ENCODE measurements at places on chromosomes 4 and X. TPM values are rescaled to one million over a fixed set of nuclear protein-coding genes. Genes with fewer than 3 reads are reported as not detected.

DNA sequence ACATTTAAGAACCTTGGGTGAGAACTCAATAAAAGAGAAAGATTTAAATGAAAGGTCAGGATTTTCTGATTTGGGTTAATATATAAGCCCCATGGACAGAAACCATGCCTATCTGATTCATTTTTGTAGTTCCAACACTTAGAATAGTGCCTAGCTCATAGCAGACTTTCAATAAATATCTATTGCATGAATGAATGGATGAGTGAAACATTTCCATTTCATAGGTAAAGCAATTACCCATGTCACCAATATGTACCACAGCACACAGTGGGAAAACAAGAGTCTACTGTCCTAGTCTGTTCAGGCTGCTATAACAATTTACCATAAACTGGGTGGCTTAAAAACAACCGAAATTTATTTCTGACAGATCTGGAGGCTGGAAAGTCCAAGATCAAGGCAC lies 63.9 kb upstream of the PTPN13 start:
- no peak for DNase-seq

The IL2RG gene
- 2.6 TPM for total RNA-seq

The PLP1 gene
- total RNA-seq, result 16.0 TPM

DNA sequence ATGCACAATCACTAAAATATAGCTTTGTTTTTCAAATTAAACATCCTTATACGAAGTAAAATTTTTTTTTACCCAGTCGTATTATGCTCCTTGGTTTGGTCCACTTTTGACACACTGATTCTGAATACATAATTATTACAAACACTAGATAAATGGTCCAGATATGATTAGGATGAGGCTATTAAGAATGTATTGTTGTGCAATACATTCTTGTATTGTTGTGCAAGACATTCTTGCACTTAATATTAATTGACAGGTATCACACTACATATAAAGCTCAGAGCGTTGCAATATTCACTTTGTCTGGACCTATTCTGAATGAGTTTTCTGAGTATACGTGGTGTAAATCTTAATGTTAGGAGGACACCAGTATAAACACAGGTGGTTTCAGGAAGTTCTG lies 464.0 kb downstream of the CFAP47 start:
- no peak for DNase-seq

The C4orf51 gene
- not detected for total RNA-seq

The HELT gene
- not detected for total RNA-seq

- DNase-seq, result no peak
Measured at GRCh38 chrX:71659959-71660358, 7.4 kb upstream of the LOC101059915 start.

The SMARCA1 gene
- 30.9 TPM for total RNA-seq

GRCh38 chr4:77920371-77920770 lies 57.7 kb downstream of the MRPL1 start:
- DNase-seq, result no peak

DNA sequence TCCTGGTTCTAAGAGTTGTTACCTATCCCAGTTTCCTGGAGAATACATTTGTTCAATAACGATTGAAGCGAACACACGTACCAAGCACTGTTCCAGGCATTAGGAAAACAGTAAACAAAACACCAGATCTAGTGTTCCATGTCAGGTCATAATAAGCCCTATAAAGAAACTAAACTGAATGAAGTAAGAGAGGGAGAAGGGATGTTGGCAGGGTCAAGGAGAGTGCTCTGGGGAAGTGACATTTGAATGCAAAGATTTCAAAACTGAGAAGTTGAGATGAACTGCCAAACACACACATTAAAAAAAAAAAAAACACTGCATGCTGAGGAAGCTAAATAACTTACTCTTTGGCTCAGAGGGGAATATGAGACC lies 14.4 kb upstream of the ENAM start:
- DNase-seq, result no peak

GRCh38 chr4:48139691-48140090 lies 5.6 kb upstream of the TXK start:
- peak; percentile 26 for DNase-seq

The SPATA18 gene
- total RNA-seq, result 3.1 TPM

- peak; percentile 52 for DNase-seq
Measured at GRCh38 chr4:6324999-6325787, 55.5 kb downstream of the WFS1 start.

- DNase-seq, result no peak
Measured at GRCh38 chr4:177511611-177512010, 69.4 kb upstream of the AGA start.

DNA sequence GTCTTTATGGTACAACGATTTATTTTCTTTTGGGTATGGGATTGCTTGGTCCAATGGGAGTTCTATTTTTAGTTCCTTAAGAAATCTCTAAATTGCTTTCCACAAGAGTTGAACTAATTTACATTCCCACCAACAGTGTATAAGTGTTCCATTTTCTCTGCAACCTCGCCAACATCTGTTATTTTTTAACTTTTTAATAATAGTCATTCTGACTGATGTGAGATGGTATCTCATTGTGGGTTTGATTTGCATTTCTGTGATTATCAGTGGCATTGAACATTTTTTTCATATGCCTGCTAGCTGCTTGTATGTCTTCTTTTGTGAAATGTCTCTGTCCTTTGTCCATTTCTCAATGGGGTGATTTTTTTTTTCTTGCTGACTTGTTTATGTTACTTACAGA lies 42.8 kb downstream of the UCHL1 start:
- no peak for DNase-seq

DNA sequence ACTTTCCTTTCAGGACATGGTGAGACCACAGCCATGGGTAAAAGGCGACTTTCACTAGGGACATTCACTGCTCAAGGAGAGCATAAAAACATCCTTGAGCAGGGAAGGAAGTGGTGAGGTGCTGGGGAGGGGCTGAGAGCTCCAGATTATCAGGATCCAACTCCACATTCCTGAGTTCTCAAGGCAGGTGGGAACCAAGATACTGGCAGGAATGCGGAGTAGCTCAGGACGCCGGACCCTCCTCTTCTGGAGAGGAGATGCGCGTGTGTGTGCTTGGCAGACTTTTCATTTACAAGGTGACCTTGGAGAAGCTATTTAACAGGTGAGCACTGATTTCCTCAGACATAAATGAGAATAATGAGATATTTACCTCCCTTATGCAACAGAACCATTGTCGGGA lies 41.3 kb upstream of the TXK start:
- no peak for DNase-seq

- no peak for DNase-seq
Measured at GRCh38 chrX:1904663-1905218, 289.9 kb downstream of the ASMT start.

GRCh38 chr4:44221407-44221806 lies 227.2 kb downstream of the KCTD8 start:
- no peak for DNase-seq

DNA sequence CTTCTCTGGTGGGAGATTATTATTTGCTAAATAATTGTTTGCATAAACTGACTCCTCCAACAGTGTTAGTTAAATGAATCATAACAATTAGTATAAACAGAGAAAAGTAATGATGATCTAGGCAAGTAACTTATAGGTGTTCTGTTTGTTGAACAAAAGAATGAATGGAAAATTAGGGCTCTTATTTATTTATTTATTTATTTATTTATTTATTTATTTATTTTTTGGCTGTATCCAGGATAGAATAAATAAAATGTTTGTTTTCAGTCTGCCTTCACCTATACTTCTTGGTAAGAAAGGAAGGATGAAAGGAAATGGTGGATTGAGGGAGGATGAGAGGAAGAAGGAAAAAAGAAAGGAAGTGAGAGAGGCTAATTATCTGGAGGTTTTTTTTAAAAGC lies 561.6 kb upstream of the MAGEB2 start:
- no peak for DNase-seq

- no peak for DNase-seq
Measured at GRCh38 chr4:179678093-179678814, 2236.0 kb upstream of the AGA start.

GRCh38 chr4:177191586-177191985 lies 118.1 kb upstream of the NEIL3 start:
- no peak for DNase-seq

DNA sequence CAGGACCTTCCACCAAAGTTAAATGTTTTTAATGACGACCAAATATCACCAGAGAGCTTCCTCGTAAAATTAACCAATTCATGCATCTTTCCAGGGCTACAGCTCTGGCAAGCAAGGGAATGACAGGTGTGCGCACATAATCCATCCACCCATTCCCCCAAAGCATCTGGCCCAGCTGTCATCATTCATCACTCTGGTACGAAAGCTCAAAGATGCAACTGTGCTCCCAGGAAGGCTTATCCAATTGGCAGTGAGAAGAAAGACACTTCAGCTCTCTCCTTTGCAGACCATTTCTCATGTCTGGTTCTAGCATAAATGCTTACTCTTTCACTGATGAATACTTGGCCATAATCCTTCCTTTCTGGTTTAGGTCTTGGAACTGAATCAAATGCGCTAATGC lies 139.2 kb downstream of the NSUN7 start:
- DNase-seq, result no peak

DNA sequence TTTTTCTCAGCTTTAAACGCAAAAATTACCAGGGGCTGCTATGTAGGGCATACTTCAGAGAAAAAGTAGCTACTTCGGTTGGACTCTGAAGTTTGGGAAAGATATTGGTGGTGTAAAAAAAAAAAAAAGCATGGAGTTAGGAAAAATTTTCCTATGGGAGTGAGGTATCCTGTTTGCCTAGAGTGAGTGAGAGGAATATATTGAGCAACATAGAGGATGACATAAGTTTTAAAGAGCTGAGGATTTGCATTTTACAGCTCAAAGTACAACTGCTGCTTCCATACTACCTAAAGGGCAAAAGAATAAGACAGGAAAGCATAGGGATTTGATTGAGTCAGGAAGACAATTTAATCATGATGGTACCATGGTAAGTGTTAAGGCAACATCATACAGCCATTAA lies 7.3 kb downstream of the GPRASP1 start:
- DNase-seq, result no peak

- DNase-seq, result peak; percentile 31
Measured at GRCh38 chrX:71053217-71053621, 14.9 kb downstream of the SNX12 start.

The UGT8 gene
- total RNA-seq, result 0.18 TPM

- no peak for DNase-seq
Measured at GRCh38 chr4:35939751-35940150, 304.6 kb downstream of the ARAP2 start.

The FGF2 gene
- total RNA-seq, result 14.3 TPM

GRCh38 chrX:68185161-68185560 lies 248.1 kb downstream of the OPHN1 start:
- no peak for DNase-seq

DNA sequence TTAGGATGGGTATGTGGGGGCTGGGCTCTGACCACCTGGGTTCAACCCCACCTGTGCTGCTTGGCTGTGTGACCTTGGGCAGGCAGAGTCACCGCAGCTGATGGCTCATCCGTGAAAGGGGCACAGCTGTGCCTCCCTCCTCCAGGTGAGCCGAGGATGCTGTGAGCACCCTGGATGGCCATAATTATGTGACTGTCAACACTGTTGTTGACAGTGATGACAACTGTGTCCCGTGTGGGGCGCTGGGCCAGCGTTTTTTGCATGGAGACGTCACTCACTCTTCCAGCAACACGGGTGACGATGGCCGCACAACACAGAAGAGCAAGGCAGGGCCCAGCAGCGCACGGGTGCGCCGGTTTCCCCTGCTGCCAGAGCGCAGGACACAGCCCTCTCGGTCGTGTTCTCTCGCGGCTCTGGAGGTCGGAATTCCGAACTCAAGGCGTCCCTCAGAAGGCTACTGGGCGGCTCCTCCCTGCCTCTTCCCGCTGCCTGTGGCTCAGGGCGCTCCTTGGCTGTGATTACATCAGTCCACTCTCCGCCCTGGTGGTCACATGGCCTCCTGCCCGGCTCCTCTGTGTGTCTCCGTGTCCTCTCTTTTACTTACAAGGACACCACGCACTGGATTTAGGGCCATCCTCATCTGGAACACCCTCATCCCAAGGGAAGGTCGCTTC lies 1.3 kb downstream of the SH3TC1 start:
- DNase-seq, result peak; percentile 86

GRCh38 chr4:21826071-21826470 lies 122.5 kb downstream of the KCNIP4 start:
- no peak for DNase-seq

DNA sequence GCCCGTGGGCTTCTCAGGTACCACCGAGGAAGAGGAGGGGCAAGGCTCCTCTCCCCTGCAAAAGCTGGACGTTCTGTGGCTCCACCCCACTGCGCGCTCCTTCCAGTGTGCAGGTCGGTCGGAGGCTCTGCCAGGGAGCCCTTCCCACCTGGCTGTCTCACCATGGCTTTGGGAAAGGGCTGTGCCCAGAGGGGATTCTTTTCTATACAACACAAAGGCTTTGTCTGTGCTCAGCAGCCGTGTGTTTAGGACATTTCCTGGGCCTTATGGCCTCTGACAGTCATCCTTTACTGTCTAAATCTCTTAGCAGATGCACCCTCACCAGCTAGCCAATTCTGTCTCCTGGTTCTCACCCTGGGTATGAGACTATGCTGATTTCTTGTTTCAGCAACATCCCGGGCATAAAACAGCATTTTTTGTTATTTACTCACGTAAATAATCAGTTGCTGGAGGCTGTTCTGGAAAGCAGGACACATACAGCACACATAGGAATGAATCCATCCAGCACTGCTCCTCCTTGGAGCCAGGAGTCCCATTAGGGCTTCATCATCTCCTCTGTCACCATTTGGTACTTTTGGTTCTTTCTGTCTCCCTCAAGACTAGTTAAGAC lies 20.4 kb upstream of the ATXN3L start:
- DNase-seq, result no peak

The SEL1L3 gene
- 5.6 TPM for total RNA-seq

- DNase-seq, result no peak
Measured at GRCh38 chr4:48157271-48157670, 23.2 kb upstream of the TXK start.

- DNase-seq, result no peak
Measured at GRCh38 chr4:110229266-110229665, 30.9 kb upstream of the ELOVL6 start.

DNA sequence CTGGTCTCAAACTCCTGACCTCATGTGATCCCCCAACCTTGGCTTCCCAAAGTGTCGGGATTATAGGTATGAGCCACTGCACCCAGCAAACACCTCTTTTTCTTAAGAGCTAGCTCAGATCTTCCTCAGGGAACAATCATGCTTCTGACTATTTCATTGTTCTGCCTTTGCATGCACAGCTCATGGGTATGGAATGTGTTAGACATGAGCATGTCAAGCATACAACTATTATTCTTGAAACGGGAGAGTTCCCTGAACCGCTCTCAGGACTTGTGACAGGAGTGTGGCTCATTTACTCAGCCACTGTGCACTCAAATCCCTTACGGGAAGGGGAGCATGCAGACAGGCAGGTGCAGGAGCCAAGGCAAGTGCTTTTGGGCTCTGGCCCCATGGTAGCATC lies 231.7 kb upstream of the TAPT1 start:
- DNase-seq, result no peak

- no peak for DNase-seq
Measured at GRCh38 chr4:97582890-97583289, 560.4 kb downstream of the STPG2 start.

Measured in left cardiac atrium (tissue), 4 donors.